ENCODE measurements at places on chromosomes 6 and 20.

DNA sequence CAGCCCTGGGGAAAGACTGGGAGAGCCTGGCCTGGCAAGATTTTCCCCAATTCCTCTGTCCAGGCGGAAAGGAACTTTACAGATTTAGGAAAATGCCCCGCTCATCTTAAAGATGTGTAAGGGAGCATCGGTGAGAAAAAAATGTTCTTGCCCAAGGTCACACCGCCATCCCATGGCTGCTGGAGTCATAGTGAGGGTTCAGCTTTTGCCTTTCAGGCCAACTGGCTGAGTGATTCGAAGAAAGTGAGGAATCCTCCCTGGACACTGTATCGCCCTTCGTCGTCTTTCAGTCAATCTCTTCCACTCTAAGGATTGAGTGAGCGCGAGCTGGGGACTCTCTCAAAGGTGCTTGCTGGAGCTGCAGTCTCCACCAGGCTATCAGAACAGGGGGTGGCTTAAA is 1.4 kb downstream of the WFDC2 start:
- peak; percentile 26 for DNase-seq

- DNase-seq: no peak
These were observed 241.1 kb downstream of the TENT5A start for GRCh38 chr6:81511423-81511822.

- DNase-seq: no peak
These were observed 15.2 kb downstream of the ADISSP start for GRCh38 chr20:3752386-3752759.

GRCh38 chr20:45409521-45410272 is 1.6 kb downstream of the DBNDD2 start:
- no peak for DNase-seq

GRCh38 chr6:30219244-30219643 is 6.0 kb upstream of the TRIM26 start:
- peak; percentile 37 for DNase-seq

- DNase-seq: no peak
These were observed 2.6 kb upstream of the RPL10A start for GRCh38 chr6:35465646-35466045.

DNA sequence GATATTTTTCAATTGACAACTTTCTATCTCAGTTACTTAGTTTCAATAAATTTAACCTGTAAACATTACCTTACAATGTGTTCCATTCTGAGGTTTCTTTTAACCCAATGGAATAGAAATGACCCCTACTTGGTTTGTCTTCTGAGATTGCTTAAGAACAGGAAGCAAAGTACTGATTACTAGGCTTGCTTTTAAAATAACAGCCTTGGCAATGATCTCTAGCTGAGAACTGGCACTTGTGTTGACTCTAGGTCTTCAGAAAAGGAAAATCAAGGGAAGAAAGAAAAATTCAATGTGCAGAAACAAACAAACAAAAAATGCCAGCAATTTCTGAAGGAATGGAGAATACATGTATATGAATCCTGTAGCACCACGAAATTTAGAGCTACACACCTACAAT is 66.1 kb downstream of the SYNE1 start:
- DNase-seq: no peak

DNA sequence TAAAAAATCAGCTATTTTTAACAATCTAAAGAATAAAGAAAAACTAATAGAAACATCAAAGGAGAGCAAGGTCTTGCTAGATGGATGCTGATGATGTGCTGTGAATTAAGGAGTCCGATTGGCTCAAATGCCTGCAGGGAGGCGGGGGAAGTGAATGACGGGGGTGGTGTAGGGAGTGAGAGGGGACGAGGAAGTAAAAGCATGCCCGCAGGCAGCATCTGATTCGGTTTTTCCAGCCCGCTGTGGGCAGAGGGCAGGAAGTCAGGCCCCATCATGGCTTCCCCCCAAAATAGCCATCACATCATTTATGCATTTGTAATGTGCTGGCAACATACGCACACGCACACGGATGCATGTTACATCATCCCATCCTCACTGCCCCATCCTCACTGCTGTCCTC is 10.3 kb downstream of the RSPO4 start:
- no peak for DNase-seq

DNA sequence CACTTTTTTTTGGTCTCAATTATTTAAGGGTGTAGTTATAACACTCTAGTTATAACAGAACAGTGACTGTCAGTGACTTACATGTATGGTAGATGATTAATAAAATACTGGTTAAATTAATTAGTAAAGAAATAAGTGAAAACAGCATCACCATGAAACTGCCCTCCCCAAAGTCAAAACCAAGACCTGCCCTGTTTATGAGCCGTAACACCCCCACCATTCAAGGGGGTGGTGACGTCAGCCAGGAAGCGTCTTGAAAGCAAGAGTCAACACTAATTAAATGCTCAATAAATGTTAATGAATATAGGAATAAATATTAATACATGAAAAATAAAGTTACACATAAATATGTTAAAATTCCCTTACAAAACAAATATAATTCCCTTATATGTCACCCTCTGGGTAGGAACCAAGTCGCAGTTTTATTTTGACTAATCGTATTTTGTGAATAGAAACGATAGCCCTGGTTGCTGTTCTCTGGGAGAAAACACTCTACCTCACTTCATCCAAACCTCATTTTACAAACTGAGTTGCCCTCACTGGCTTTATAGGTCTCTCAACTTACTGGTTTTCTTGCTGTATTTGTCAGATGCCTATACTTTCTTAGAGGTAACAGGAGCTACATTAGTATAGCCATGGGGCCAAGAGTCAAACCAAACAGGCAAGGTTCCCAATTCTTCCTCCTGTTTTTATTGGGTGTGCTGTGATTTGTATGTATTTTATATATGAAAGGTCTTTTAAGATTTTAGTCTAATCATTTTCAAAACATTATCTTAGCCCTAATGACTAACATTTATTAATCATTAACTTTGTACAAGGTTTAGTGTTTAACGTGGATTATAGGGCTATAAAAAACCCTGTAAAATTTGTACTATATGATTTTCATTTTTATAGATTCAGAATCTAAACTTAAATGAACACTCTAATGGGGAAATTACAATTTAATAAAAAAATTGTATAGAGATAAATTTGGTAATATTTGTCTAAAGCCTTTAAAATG is 227.9 kb upstream of the IRAK1BP1 start:
- DNase-seq: no peak

DNA sequence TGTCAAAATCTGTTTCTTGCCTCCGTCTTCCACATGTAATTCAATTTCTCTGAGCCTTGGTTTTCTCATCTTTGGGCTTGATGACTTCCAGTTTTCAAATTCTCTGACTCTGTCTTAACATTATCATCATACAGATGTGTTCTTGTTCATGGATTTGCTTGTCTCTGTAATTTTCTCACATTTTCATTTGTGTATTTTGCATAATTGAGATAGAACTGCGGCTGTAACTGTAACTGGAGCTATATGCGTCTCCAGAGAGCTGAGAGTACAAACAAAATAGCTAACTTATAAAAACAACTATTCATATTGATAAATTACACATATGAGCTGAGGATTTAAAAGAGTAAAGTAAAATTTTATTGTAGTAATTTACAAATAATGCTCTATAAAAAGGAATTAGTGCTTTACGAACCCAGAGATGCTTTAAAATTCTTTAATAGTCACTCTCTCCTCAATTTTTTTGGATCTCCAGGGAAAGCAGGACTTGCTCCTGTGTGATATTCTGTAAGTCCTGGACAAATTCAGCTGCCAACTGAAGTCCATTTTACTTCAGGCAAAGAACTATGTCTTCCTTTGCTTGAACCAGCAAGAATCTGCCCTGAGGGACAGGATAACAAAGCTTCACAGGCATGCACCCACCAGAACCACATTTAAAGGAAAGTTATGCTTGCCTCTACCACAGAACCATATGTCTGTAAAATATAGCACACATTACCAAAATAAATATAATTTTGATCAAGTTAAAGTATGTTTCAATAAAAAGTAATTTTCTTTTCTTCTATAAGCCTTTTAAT is 288.3 kb downstream of the KHDC1L start:
- no peak for DNase-seq

GRCh38 chr6:53464927-53465460 is 79.9 kb downstream of the GCLC start:
- DNase-seq: no peak
